Urothelium cell line (cell line): ENCODE measurements at places on chromosomes 1 and 21.

DNA sequence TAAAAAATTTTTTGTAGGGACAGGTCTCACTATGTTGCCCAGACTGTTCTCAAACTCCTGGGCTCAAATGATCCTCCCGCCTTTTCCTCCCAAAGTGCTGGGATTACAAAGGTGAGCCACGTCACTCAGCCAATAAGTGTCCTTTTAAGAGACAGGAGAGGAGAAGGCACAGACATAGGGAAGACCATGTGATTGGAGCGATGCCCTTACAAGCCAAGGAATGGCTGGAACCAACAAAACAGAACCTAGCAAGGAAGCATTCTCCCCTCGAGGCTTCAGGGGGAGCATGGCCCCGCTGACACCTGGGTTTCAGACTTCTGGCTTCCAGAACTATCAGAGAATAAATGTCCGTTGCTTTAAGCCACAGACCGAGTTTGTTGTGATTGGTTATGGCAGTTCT lies 37.0 kb downstream of the NDUFS5 start:
- DNase-seq: no peak

GRCh38 chr1:109011335-109011734 lies 30.6 kb downstream of the WDR47 start:
- no peak for DNase-seq

GRCh38 chr1:150484431-150484830 lies 2.8 kb upstream of the TARS2 start:
- DNase-seq: no peak

- DNase-seq: peak; percentile 13
Measured at GRCh38 chr1:154181944-154182343, 10.0 kb downstream of the TPM3 start.

DNA sequence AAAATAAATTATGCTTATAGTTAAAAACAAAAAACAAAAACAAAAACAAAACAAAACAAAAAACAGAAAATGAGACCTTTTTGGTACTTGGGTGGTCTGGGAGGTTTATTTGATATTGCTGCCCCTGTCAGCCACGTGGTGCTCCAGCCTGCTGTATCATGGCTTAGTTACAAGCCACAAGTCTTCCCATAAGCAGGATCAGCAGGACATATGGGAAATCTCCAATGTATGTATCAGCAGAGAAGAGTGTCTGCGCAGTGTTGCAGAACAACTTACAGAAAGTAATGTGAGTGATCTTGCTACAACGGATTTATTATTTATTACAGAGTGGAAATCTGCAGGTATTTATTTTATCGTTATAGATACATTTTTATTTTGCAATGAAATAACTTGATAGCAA lies 423.0 kb upstream of the TMPRSS15 start:
- no peak for DNase-seq

- no peak for DNase-seq
Measured at GRCh38 chr1:228743405-228743804, 8.1 kb downstream of the RHOU start.

DNA sequence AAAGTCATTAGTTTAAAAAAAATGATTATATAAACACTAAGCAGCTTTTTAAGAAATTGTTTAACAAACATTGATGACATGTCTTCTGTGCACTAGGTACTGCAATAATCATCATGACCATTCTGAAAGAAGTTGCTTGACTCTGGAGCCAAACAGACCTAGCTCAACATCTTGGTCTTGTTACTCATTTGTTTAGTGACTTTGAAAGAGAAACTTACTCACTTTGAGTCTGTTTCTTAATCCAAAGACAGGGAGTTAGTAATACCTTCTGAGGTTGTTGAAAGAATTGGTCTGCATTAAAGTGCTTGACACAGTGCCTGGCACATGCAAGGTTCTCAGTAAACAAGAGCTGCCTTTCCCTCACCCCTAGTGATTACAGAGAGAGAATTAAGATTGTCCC lies 84.4 kb downstream of the SGIP1 start:
- no peak for DNase-seq

DNA sequence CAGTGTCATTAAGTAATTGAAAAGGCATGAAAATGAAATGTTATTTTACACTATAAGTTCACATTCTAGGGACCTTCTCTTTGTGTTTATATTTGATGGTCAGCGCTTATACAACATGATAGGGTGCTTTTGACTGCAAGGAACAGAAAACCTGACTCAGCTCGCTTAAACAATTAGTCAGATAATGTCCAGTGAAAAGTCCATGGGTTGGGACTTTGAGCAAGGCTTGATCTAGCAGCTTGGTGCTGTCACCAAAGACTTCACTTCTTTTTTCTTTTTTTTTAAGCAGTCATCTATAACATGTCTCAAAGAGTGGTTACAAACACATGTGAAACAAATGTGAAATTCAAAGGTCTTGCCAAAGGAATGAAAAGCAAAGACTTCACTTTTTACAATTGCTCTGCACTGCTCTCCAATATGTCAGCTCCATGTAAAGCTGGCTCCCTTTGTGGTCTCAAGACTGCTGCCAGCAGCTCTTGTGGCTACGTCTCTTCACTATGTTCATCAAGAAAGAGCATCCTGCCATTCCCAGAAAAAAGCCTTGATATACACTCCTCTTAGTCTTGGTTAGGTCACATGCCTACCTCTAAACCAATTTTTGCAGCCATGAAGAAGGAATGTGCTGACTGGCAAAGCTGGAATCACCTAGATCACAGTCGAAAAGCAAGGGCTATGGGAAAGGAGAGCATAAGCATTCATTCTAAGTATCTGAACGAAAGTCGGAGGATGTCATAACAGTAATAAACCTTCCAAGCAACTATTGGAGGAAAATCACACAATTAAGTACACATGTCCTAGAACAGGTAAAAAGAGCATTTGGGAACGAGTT lies 15.2 kb downstream of the F3 start:
- DNase-seq: no peak

- DNase-seq: no peak
Measured at GRCh38 chr1:34824817-34825454, 32.1 kb downstream of the GJA4 start.

DNA sequence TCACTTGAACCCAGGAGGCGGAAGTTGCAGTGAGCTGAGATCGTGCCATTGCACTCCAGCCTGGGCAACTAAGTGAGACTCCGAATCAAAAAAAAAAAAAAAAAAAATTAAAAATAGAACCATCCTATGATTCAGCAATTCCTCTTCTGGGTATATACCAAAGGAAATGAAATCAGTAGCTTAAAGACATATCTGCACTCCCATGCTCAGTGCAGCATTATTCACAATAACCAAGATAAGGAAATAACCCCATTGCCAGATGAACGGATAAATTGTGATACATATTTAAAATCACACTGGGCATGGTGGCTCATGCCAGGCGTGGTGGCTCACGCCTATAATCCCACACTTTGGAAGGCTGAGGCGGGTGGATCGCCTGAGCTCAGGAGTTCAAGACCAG lies 23.8 kb downstream of the ALDH9A1 start:
- DNase-seq: no peak

DNA sequence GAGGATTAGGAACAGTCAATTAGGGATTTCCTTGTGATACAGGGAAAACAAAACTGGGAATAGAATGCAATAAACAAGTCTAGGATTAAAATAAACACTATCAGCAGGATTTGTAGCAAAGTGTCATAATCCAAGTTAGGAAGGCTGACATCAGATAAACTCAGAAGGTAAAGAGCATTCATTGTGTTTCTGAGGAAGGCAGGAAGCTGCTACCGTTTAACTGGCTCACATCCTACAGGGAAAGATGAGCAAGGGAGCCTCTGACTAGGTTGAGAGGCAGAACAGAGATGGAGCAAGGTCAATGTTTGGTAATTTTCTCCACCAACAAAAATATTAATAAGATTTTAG lies 124.7 kb downstream of the POU2F1 start:
- no peak for DNase-seq

DNA sequence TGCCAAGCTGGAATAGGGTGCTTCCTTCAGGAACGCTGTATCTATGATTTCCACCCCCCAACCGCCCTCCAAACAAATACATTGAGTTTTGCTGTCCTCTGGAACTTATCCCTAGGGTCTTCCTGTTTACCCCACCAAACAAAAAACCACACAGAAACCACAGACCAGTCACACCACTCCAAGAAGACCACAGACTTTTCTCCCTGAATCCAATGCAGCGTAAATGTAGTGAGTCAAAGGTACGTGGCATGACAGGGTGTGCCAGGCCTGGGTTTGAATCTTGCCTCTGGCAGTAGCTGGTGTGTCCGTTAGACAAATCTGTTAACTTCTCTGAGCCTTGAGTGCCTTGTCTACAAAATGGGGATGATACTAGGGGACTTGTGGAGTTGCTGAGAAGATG lies 27.8 kb downstream of the ASAP3 start:
- DNase-seq: no peak
